Osteoblast (primary cell): ENCODE measurements at places on chromosomes 12 and 14.
A peak's percentile ranks its signal among the peaks of the same experiment; 100 is the strongest.

DNA sequence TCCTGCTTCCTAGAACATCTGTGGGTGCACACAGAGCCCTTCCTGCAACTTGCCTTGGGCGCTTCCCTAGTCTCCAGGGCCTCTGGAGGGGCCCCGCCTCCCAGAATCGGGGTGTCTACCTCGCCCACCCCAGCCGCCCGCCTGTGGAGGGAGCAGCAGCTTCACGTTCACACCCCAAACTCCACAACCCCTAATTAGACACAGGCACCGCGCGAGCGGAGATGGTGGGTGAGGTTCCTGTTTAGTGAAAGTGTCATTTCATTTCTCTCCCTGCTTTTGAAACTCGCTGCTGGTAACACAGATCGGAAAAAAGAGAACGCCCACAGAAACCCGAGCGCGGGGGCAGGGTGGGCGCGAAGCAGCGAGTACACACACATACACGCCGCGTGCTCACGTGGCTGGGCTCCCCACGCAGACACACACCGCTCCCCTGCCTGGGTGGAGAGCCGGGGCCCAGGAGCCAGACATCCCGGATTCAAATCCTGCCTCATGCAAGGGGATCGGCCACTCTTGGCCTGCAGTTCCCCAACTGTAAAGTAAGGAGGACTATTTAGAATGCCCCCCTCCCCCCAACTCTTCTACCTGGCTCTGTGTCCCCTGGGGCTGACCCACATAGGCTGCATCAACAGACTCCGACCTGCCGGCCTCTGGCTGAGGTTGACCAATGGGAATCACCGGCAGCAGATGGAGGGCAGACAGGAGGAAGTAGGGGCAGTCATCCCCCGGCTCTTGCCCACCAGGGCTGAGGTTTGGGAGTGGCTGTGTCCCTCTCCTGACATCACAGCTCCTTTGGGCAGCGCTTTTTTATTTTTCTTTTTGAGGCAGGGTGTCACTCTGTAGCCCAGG, 79.2 kb upstream of the NCOR2 start:
- DNase-seq = no peak

DNA sequence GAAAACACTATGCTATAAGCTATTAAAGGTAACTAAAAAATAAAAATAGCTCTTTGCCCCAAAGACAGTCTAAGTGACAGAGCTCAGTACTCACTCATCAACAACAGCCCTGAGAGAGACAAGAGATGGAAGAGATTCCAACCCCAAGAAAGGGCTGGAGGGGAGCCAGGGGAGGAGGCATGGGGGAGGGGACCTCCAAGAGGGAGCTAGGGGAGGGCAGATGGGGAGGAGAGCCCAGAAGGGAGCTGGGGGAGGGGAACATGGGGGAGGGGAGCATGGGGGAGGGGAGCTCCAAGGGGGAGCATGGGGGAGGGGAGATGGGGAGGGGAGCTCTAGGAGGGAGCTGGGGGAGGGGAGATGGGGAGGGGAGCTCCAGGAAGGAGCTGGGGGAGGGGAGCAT, 7.7 kb downstream of the SSH1 start:
- DNase-seq = no peak

- DNase-seq = no peak
These were observed 2.6 kb downstream of the EXOC5 start for GRCh38 chr14:57266065-57266464.

- DNase-seq = peak; percentile 78
These were observed 221.5 kb upstream of the HMGA2 start for GRCh38 chr12:65602610-65603295.

DNA sequence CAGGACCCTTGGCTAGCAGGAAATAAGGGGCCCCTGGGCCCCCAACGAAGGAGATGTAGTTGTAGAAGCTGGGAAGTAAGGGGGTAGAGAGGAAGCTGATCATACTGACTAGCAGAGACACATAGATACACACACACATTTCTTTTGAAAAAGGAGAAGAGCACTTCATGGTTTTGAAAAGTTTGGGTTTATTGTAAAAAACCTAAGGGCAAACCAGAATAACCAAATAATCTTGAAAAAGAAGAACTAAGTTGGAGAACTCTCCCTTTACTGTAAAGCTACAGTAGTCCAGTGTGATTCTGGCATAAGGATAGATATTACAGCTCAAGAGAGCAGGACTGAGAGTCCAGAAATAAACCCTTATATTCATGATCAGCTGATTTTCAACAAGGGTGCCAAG, 5.8 kb upstream of the HCAR3 start:
- no peak for DNase-seq

DNA sequence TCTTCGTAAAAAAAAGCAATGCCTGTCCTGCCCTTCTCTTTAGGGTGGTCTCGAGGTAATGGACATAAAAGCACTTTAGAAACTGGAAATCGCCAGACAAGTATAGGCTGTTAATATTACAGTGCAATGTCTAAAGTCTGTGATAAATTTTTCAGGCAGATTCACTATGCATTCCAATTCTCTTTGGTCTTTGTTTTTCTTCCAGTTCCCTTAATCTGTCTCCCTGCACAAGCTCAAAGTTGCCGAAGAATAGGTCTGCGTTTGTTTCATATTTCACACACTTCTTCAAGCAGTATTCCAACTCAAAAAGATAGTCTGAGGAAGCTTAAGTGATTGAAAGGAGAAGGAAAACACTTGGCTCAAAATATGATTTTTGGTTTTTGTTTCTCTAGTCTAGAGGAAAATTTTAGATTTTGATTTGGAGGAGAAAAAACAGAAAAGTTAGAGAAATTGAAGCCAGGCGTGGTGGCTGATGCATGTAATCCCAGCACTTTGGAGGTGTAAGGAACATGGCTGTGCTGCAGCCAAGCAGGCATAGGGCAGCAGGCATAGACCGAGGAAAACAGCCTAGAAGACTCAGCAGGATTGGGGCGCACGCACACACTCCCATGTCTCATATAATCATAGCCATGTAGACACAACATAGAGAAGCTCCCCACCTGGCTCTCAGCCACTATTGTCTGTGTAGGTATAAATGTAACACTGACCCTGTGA, 96.2 kb upstream of the TMPO start:
- DNase-seq = no peak

DNA sequence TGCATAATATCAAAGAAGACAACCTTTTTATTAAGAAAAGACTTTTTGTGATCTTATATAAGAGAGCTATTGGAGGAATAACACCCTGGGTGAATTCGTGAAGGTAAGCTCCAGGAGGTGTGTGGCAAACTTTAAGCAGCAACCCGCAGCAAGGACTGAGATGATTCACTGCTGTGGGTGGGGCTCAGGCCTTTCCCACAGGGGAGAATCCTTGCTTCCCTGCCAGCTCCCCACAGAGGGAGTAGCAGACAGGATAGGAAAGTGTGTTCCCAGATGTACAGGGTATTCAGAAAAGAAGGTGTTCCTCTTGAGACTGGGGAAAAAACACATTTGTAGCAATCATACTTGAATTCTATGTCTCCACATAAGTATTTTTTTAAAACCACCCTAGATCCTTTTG, 9.2 kb downstream of the NDUFA12 start:
- peak; percentile 49 for DNase-seq

DNA sequence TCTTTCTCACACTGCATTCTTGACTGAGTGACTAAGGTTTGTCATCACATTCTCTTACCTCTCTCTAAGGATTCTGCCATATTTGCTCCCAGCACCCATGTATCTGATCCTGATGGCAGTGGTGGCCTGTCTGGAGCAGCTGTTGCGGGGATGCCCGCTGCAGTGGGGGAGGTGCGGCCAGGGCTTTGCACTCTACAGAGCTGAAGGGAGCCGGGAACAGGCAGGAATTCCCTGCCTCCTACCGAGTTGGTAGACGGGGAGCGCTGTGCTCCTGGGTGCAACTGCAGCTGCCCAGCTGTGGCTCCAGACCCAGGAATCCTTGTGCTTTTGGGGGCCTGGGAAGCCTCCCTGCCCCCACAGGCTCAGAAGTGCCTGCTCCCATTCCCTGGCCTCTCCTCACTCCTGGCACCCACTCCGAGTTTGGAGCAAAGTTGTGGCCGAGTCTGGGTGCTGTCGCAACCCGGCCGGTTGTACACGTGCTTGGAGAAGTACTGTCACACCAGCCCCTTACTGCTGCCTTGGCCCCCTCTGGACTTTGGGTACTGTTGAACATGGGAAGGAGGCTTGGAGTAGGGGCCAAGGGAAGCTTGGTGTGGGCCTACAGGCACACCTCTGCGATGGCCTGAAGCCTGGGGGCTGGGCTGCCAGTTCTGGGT, 106.9 kb upstream of the OR4E1 start:
- DNase-seq = peak; percentile 25

GRCh38 chr12:92070864-92071445, 74.7 kb downstream of the BTG1 start:
- DNase-seq = no peak
